HT-29 (cell line): ENCODE measurements at places on chromosomes 3 and 15. TPM values are rescaled to one million over a fixed set of nuclear protein-coding genes. Genes with fewer than 3 reads are reported as not detected.

GRCh38 chr15:95536638-95537037 is 793.9 kb upstream of the NR2F2 start:
- DNase-seq, result no peak

Gene COL7A1
- total RNA-seq, result 0.10 and 0.31 TPM in 2 replicates

Gene BNC1
- not detected in 2 replicates for total RNA-seq

DNA sequence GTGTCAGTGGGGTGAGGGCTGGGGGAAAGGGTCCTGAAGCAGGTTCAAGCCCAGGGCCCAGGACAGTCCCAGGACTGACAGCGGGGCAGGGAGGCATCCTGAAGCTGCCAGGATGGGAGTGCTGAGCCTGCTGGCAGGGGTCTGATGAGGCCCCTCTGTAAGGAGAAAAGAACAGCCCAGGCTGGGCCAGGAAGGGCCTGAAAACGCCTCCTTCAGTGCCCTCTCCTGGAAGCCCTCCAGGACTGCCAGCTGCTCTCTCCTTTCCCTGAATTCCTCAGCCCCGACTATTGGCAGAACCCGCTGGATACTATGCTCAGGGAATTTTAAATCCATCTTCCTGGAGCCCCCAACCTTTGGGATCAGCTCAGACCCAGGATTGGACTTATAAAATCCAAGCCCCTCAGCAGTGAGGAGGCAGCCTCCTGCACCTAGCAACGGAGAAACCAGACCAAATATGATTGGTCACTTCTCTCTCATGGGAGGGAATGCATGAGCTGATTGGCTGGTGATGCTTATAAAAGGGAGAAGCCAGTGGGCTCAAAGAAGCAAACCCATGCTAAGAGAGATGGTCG is 203.5 kb upstream of the LINGO1 start:
- DNase-seq, result no peak

Gene MCF2L2
- 0.05 TPM in 1 of 2 replicates, not detected in the other for total RNA-seq

Gene UBR1
- 20.2 and 23.6 TPM in 2 replicates for total RNA-seq

- DNase-seq, result no peak
These were observed 29.5 kb downstream of the ATOSA start for GRCh38 chr15:52649686-52650085.

DNA sequence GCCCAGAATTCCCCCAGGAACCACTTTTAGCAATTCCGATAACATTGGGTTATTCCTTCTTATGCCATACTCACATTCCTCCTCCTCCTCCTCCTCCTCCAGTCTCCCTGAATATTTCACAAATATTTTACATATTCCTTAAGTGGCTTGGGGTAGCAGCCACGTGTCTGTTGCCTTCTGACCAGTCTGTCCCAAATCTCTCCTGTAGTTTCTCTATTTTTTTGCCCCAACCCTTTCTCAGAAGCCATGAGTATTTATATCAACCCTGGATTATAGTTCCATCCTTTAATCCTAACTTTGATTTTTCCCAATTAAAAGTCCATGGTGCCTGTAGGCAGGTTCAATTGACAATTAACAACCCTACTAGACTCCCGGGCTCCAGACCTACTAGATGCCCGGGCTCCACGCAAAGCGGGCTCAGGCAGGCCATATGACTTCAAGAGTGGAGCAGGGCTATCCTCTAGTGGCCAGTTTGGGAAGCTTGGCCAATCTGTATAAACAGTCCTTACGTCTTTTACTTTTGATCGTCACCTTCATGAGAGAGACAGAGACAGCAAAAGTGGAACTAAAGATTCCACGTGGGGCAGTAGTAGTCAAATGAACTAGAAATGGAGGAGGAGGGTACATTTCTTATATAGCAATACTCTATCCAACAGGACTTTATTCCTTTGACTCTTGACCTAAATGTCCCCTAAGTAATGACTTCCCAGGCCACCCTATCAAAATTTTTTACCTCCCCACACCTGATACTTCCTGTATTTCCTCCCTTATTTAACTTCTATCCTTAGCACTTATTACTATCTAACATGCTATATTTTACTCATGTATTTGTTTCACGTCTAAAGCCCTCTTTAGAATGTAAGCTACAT is 69.7 kb downstream of the USF3 start:
- peak; percentile 89 for DNase-seq

Gene CHSY1
- total RNA-seq, result 6.9 and 7.4 TPM in 2 replicates

DNA sequence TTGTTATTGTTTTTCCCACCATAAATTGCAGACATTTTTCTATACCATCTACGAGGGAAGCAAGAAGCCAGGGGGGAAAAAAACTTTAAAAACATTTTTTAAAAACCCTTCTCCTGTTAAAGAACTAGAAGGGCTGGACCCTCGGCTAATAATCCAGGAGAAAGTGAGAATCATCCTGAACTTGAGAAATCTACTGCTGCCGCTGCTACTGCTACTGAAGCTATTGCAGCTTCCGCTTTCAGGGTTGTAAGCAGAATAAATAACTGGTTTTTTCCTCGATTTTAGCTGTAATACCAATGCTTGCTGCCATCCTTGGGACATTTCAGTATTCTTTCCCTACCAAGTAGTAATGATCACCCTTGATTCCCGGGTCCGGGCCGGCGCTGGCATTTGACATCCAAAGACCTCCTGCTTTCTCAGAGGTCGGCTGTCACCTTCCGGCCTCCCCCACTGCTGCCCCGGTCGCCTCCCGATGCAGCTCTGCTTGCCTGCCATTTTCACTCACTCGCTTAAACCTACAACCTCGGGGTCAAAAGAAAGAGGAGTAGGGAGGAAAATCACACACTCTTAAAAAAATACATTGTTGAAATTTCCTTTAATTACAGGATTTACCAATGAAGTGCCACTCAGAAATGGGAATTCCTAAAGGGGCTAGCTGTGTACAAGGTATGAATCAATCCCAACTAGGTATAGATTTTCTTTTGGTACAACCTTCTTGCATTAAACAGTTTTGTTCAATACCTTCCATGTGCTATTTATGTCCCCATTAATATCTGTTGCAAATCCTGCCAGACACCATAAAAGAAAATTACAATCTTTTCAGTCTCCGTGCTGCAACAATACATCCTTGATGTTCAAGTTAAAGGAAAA is 674 bp upstream of the MECOM start:
- DNase-seq, result no peak

GRCh38 chr3:169026543-169027182 is 636.8 kb downstream of the MECOM start:
- peak; percentile 79 for DNase-seq

GRCh38 chr3:56799251-56799882 is 2.4 kb downstream of the ARHGEF3 start:
- peak; percentile 74 for DNase-seq

DNA sequence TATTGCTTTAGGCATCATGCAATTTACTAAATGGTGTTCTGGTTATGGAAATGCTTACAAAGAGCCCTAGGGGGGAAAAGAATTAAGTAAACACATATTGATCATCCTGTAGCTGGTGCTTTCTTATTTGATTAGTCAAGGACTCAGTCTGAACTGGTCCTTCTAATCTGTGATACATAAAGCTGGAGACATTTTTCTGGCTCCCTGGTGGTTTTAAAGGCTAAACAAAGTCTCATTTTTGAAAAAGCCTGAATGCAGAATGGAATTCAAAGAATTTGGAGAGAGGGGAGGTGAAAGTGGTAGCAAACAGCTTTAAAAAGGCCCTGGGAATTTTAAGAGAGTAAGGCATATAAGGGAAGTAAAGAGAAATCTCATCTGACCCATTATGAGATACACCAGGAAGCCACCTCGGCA is 149.7 kb downstream of the RBMS3 start:
- no peak for DNase-seq

GRCh38 chr15:69302929-69303328 is 4.2 kb downstream of the PAQR5 start:
- DNase-seq, result no peak
